NCI-H345 (cell line): ENCODE measurements at places on chromosomes 6 and 20.

- no peak for DNase-seq
Measured at GRCh38 chr20:59019217-59019616, at the start of gene TUBB1. Gene TUBB1, plus strand, starts transcription at chr20:59019429. Its CDS starts 94 bp downstream, at chr20:59019523.

DNA sequence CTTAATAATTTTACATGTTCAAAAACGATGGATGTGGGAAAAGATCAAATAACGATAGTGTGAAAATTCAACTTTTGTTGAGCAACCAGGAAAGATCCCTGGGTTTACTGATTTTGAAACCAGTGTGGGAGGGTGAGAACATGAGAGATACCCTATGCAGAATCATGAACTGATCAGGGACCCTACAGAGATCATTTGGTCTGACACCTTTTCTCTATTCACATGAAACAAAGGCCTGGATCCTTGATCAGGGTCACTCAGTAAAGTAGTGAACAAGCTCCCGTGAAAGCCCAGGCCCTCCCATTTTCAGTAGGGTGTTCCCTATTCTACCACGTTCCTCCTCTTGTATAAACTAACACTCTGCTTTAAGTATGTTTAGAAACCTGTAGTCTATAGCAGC lies 60.5 kb upstream of the DUSP22 start:
- no peak for DNase-seq

DNA sequence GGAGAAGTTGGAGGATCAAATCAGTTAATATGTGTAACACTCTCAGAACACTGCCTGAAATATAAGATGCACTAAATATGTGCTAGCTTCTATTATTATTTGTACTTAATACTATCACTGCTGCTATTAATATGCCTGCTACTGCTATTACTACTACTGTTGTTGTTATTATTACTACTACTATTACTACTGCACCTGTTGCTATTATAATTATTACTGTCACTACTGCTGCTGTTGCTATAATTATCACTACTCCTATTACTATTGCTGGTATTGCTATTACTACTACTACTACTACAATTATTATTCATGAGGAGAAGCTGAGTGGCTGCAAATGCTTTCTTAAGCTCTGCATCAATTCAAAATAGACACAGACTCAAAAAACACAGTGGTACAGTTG lies 16.7 kb upstream of the SSTR4 start:
- DNase-seq = no peak

GRCh38 chr20:56945901-56946300 lies 316.8 kb downstream of the TFAP2C start:
- DNase-seq = no peak

- no peak for DNase-seq
Measured at GRCh38 chr6:3290149-3290930, 31.6 kb downstream of the PSMG4 start.

- DNase-seq = no peak
Measured at GRCh38 chr6:13013681-13014503, 297.3 kb downstream of the PHACTR1 start.

- DNase-seq = peak; percentile 15
Measured at GRCh38 chr6:43723737-43724295, 36.2 kb upstream of the MRPS18A start.

DNA sequence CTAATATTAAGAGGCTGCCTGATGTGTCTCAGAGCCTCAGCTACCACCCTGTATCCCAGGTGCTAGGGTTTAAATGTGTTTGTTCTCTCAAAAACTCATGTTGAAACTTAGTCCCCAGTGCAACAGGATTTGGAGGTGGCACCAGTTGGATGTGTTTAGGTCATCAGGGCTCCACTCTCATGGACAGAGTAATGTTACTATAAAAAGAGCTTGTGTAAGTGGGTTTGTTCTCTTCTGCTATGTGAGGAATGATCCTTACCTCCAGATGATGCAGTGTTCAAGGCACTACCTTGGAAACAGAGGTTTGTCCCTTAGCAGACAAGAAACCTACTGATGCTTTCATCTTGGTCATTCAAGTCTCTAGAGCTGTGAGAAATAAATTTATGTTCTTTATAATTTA lies 164.9 kb upstream of the EPHA7 start:
- DNase-seq = no peak

- DNase-seq = peak; percentile 22
Measured at GRCh38 chr6:108293527-108294296, 1.1 kb upstream of the AFG1L start.

- no peak for DNase-seq
Measured at GRCh38 chr6:11196511-11197174, 35.8 kb downstream of the NEDD9 start.

GRCh38 chr6:811191-811590 lies 118.3 kb upstream of the EXOC2 start:
- DNase-seq = no peak

GRCh38 chr6:147205690-147206600 lies 1.7 kb downstream of the STXBP5 start:
- peak; percentile 15 for DNase-seq

- DNase-seq = no peak
Measured at GRCh38 chr20:41927655-41928054, 309.5 kb upstream of the CHD6 start.

- no peak for DNase-seq
Measured at GRCh38 chr6:71287926-71288227, 734 bp upstream of the OGFRL1 start.

DNA sequence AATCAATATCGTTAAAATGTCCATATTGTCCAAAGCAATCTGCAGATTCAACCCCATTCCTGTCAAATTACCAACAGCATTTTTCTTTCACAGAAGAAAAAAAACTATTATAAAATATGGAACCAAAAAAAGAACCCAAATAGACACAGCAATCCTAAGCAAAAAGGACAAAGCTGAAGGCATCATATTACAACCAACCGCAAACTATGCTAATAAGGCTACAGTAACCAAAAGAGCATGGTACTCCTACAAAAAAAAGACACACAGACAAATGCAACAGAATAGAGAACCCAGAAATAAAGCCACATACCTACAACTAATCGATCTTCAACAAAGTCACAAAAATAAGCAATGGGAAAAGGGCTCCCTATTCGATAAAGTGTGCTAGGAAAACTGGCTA lies 49.2 kb downstream of the RNGTT start:
- DNase-seq = no peak

DNA sequence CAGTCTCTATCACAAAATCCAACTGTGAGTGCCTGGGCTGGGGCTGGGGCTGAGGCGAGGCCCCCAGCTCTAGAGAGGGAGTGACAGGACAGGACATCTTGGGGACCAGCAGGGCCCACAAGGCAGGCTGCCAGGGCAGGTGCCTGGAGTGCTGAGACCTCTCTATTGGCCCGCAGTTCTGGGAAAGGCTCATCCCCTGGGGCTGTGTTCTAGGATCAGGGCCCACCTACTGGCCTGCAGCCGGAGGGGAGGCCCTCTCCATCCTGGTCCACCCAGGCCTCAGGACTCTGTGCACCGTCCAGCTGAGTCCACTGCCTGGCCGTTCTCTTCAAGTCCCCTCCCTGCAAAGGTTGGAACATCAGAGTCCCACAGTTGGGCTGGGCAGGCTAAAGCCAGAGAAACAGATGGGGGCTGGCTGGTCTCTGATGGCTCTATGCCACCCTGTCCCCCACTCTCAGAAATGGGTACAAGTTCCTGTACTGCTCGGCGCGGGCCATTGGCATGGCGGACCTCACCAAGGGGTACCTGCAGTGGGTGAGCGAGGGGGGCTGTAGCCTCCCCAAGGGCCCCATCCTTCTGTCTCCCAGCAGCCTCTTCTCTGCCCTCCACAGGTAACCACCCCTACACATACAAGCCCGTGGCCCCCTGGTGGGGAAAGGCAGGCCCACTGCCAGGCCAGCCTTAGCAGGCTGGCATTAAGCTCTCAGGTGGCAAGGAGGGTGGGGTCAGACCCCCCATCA lies 9.0 kb downstream of the EMILIN3 start:
- DNase-seq = peak; percentile 7

GRCh38 chr20:34337982-34338726 lies 24.9 kb upstream of the ITCH start:
- DNase-seq = no peak

DNA sequence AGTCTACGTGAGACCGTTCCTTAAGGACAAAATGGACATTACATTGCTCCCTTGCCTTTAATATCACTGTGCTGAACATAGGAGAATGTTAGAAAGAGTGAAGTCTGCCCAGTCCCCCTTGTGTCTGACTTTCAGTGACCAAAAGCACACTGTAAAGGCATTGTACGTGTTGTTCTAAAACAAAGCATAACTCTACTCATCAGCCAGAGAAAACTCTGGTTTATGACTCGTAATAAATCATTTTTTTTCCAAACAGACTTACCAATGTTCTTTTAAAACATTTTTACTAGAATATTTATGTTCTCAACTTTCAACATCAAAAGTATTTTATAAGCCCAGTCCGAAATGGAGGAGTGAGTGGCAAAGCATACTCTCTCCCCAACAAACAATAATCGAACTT lies 262.5 kb downstream of the GJA1 start:
- DNase-seq = no peak

DNA sequence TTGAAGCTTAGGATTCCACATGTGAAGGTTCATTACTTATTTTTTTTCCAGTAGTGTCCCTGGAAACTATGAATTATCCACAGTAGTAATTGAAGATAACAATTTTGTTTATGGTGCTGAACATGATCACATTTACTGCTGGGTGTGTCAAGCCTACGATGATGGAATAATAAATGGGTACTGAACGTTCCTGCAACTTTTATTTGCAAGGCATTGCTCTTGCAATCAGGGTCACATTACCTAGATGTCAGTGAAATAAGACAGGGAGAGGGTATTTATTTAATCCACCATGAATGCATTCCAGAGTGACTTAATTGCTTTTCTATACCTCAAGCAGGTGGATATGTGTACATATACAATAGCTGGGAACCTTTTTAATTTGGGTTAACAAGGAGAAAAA lies 27.0 kb upstream of the MLIP start:
- DNase-seq = no peak

GRCh38 chr20:58482416-58482815 lies 32.8 kb downstream of the APCDD1L start:
- DNase-seq = no peak

- DNase-seq = no peak
Measured at GRCh38 chr6:112502351-112503090, 155.4 kb downstream of the RFPL4B start.

GRCh38 chr20:6744180-6744579 lies 23.3 kb upstream of the BMP2 start:
- no peak for DNase-seq

GRCh38 chr6:8131265-8131897 lies 29.0 kb upstream of the EEF1E1 start:
- peak; percentile 31 for DNase-seq

GRCh38 chr20:3839328-3839727 lies 7.3 kb upstream of the MAVS start:
- DNase-seq = no peak

GRCh38 chr6:82862543-82862942 lies 203.1 kb downstream of the UBE3D start:
- no peak for DNase-seq

GRCh38 chr6:106440546-106440945 lies 80.0 kb downstream of the CRYBG1 start:
- DNase-seq = no peak

- peak; percentile 12 for DNase-seq
Measured at GRCh38 chr6:130708338-130708737, 118.9 kb upstream of the SMLR1 start.

- DNase-seq = no peak
Measured at GRCh38 chr20:3199976-3200755, 4.3 kb downstream of the DDRGK1 start.

DNA sequence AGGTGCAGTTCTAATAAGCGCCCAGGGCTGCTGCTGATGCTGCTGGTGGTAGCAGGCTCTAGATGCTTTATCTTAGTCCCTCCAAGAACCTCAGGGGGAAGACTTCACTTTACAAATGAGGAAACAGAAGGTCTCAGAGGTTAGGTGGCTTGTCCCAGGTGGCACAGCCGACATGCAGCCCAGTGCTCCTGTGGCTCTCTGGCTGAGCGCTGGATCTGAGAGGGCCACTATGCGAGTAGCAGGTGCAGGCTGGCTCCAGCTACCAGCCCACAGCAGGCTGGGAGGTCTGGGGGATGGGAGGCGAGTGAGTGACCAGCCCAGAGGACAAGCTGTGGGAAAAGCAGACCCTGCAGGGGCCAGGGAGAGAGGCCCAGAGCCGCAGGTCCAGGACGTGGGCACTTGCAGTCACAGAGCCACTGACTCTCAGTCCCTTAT lies 90.9 kb downstream of the PRND start:
- no peak for DNase-seq

DNA sequence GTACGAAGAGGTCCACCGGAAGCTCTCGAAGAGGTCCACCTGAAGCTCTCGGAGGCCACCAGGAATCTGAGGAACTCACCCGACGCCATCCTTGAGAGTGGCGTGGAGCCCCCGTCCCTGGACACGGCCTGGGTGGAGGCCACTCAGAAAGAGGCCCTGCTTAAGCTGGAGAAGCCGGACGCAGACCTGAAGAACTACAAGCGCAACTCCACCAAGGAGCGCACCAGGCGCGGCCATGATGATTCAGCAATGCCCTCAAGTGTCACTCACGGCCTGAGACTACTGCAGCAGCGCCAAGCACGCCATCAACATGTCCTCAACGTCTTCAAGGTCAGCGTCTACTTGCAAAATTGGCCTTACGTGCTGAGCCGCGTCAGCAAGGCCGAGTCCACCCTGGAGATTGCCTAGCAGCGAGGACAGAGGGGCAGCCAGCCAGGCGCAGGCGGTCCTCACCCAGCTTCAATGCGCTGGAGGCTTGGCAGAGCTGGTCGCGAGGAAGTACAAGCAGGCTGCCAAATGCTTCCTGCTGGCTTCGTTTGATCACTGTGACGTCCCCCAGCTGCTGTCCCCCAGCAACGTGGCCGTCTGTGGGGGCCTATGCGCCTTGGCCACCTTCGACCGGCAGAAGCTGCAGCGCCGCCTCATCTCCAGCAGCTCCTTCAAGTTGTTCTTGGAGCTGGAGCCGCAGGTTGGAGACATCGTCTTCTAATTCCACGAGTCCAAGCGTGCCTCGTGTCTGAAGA lies 7.7 kb upstream of the GJA10 start:
- DNase-seq = no peak

DNA sequence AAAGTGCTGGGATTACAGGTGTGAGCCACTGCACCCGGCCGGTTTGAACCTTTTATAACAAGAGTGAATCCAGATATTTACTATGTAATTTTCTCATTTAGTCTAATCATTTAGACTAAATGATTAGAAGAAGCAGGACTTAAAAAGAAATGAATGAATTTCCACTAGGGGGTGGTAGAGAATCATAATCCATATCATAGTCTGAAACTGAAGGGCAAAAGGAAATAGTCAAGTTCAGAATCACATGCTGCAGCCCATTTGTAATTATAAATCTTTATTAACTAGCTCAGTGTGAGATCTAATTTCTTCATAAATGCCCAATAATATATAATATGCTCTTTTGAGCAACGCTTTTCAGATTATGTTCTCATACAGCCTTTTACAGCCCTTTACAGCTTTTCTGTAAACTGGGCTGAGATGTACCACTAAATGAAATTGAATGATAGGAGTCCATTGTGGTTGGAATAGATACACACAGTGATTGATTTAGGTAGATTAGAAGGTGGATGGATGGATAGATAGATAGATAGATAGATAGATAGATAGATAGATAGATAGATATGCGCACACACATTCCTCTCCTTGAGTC lies 31.8 kb downstream of the PSMB9 start:
- DNase-seq = peak; percentile 65
